ENCODE measurements at places on chromosomes 2 and 18.

GRCh38 chr2:72605836-72606442 is 219.9 kb downstream of the EXOC6B start:
- peak; percentile 21 for DNase-seq

GRCh38 chr2:10079870-10080535 is at the start of gene CYS1:
Gene CYS1 (minus strand): TSS chr2:10080411. CDS start chr2:10080223, 188 bp downstream.
- peak; percentile 82 for DNase-seq

GRCh38 chr2:239264838-239265651 is 135.8 kb downstream of the HDAC4 start:
- no peak for DNase-seq

GRCh38 chr2:114925296-114926255 is 483.1 kb downstream of the DPP10 start:
- no peak for DNase-seq

- DNase-seq, result no peak
These were observed 32.6 kb downstream of the BCL2 start for GRCh38 chr18:63286926-63287325.

DNA sequence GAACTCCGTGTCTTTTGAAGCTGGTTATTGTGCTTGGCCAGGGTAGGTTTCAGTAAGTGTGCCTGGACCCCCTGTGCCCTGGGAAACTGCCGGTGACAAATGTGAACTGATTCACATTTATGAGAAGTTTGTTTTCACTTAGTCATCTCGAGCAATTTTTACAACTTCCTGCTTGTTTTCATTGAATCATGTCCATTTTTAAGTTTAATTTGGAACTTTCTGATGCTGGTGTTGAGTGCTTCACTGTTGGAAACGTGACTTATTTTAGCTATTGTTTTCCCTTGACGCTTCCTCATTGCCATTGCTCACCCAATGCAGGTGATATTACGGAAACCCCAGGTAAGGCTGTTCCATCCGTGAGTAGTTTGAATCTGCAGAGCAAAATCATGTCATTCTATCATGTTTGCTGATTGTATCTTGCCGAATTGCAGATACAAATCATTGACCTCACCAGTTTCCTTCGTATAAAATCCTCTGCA is 97.2 kb downstream of the RTN4 start:
- no peak for DNase-seq

DNA sequence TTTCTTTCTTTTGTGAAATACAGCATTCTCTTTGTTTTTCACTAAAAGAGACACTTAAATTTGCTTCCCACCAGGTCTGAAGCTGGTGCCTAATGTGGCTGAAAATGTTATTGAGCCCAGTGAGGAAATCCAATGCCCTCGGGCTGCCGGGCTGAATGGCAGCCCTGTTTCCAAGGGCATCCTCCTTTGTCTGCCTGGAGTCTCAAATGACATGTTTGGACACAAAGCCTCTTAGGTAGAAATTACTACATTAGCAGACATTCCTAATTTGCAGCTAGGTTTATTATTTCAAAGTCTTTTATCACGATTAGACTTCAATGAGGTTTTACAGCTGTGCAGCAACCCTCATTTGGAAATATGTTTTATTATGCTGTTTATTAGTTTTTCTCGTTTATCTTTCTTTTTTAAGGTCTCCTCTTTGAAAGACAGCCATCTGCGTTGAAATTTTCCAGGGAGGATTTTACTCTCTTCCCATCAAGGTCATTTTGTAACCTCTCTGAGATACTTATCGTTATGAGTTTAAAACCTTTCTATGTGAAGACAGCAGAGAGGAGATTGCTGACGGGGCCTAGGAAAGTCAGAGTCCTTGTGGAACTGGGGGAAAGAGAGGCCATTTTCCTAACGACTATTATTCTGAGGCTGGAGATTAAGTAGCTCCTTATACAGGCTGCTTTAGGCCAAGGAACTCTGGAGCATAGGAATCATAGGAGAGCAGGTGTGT is 59.0 kb upstream of the ZNF532 start:
- no peak for DNase-seq

- no peak for DNase-seq
These were observed 550.0 kb downstream of the TMX3 start for GRCh38 chr18:68164909-68165308.

- DNase-seq, result no peak
These were observed 91.9 kb downstream of the SH3RF3 start for GRCh38 chr2:109220860-109221259.

GRCh38 chr2:48508461-48509124 is 21.4 kb upstream of the STON1 start:
- DNase-seq, result no peak

DNA sequence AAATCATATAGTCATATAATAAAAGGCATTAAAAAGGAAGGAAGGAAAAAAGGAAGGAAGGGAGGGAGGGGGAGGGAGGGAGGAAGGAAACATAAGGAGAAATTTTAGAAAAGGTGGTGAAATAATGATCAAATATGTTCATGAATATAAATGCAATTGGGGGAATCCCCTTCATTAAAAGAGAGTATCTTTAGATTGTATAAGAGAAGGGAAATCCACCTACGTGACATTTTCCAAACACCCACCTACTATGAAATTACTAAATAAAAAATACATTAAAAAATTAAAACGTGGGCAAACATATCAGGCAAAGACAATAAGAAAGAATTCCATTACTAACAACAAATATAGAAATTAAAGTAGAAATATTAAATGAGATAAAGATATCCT is 203.4 kb upstream of the PARD3B start:
- no peak for DNase-seq

GRCh38 chr2:69559442-69560146 is 83.9 kb downstream of the AAK1 start:
- DNase-seq, result peak; percentile 48

GRCh38 chr2:182509-183122 is 81.2 kb downstream of the SH3YL1 start:
- no peak for DNase-seq

DNA sequence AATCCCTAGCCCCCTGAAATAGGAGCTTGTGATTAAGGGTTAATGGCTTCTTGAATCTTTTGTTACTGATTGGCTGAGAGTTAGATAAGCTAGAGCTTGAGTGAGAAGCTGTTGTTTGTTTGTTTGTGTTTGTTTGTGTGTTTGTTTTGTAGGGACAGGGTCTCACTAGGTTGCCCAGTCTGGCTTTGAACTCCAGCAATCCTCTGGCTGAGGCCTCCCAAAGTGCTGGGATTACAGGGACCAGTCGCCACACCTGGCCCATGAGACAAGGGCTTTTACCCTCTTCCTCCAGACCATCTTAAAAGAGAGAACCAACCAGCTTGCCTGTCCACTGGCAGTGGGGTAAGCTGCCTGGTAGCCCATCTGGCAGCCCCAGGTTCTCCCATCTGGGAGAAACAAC is 58.1 kb downstream of the SH2D6 start:
- no peak for DNase-seq

DNA sequence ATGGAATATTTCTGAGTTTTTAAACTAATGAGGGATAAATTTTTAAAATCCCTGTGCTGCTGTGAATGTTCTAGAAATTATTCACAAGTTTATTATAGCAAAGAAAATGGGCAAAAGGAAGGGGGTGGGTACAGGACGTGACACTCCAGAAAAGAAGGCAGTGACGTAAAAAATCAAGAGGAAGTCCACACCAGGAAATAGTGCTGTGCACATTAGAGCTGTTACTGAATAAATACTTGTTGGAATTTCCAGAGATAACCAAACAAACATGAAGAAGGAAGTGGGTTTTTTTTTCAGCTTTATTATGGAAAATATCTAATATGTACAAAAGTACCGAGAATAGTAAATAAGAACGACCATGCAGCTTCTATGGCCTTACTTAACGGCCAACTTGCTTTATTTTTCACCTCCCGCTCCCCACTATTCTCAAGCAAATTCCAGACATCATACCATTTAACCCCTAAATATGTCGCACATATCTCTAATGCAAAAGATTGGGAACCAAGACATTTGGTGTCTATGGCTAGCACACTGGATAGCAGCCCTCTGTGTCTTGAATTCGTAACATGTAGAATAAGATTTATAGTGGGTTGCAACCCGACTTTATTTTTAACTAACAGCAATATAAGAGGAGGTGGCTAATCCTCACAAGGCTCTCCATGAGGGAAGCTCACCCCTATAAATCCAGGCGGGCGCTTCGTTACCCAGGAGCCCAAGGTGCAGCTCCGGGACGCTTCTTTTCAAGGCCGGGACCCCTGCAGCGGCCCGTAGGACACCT is 580 bp upstream of the NDUFV2 start:
- no peak for DNase-seq

- DNase-seq, result no peak
These were observed 79.4 kb upstream of the ARHGAP28 start for GRCh38 chr18:6650127-6650507.

Measured in D341Med (cell line).